ENCODE measurements at places on chromosomes 4 and X. TPM values are rescaled to one million over a fixed set of nuclear protein-coding genes. Genes with fewer than 3 reads are reported as not detected.

Gene PNMA6A
- 3.5 TPM for total RNA-seq

Gene XPNPEP2
- total RNA-seq: 0.25 TPM

Gene S100G
- total RNA-seq: not detected

Gene DMRTC1
- not detected for total RNA-seq

Gene CXCR3
- not detected for total RNA-seq

Gene SH3RF1
- total RNA-seq: 31.9 TPM

Gene ADH4
- not detected for total RNA-seq

Gene FGF13
- total RNA-seq: 1.7 TPM

Gene BEX5
- total RNA-seq: 0.33 TPM

Gene TNMD
- total RNA-seq: not detected

Gene GPR82
- not detected for total RNA-seq

Gene CCNA2
- 32.2 TPM for total RNA-seq

Gene NAT8L
- 0.12 TPM for total RNA-seq

Gene BMX
- 0.11 TPM for total RNA-seq

Gene HSFX1
- total RNA-seq: 1.00 TPM

Gene CENPE
- 11.9 TPM for total RNA-seq

Data from uterine smooth muscle cell (primary cell).